Right atrium auricular region (tissue), 2 donors: ENCODE measurements at places on chromosomes 7 and 10. TPM values are rescaled to one million over a fixed set of nuclear protein-coding genes. Genes with fewer than 3 reads are reported as not detected.

GRCh38 chr7:156529956-156530355, 110.6 kb upstream of the RNF32 start:
- DNase-seq: no peak

GRCh38 chr7:26699766-26700165, 164.6 kb downstream of the SKAP2 start:
- DNase-seq: no peak

- no peak for DNase-seq
These were observed 8.7 kb downstream of the PKD1L1 start for GRCh38 chr7:47939425-47940036.

Gene INPP5F
- total RNA-seq: 3.9 TPM
